ENCODE measurements at places on chromosomes 1 and 21. TPM values are rescaled to one million over a fixed set of nuclear protein-coding genes. Genes with fewer than 3 reads are reported as not detected.
A peak's percentile ranks its signal among the peaks of the same experiment; 100 is the strongest.

- no peak for DNase-seq
Measured at GRCh38 chr1:174358344-174358743, 89.4 kb upstream of the GPR52 start.

DNA sequence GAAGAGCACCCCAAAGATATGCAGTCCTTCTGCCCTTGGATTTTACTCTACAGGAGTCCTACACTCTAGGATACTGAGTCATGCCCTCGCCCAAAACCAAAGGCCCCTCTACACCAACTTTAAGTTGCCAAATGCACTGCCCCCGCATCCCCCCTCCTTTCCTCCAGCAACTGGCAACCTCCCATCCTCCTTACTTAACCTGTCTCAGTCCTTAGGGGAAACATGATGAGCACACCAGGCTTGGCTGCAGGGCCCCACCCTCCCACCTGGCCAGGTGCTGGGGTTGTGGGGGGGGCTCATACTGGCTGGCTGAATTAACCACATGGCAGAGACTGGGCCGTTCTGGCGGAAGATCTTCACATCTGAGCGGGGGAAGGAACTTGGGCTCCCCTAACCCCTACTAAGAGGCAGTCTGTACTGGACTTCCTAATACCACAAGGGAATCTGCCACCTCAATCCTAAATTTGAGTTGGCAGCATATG lies 1.2 kb downstream of the HDGF start:
- peak; percentile 73 for DNase-seq

DNA sequence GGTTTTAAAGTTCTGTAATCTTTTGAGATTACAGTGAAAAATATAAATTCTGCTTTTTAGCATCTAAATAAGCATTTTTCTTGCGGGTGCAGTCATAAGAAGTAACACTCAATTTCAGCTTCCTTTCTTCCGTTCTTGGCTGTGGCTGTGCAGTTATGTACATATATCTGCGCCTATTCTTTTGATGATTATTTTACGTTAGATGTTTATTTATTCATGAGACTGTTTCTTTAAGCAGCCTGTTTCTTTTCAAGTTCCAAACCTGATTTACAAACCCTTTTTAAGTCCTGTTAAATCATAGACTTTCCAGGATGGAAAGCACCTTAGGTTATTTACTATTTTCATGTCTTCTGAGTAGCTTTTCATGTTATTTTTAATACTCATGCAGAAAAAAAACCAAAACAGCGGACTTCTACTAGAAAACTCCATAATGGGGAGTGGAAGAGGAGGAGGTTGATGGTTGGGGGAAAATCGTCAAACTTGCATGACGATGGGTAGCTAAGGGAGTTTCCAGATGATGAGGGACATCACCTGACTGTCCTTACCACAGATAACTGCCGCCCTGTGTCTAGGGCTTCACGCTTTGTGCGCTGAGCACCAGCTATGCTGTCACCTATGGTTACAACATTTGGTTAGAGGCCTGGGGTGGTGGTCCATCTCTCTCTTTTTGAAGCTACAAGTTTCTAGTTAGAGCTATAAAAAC lies 2.6 kb downstream of the PRDM2 start:
- no peak for DNase-seq

GRCh38 chr1:155017946-155018316 lies 15.3 kb downstream of the ZBTB7B start:
- no peak for DNase-seq

- DNase-seq, result no peak
Measured at GRCh38 chr1:176066709-176067108, 140.4 kb downstream of the COP1 start.

Gene ERICH3
- total RNA-seq, result 0.23 TPM

DNA sequence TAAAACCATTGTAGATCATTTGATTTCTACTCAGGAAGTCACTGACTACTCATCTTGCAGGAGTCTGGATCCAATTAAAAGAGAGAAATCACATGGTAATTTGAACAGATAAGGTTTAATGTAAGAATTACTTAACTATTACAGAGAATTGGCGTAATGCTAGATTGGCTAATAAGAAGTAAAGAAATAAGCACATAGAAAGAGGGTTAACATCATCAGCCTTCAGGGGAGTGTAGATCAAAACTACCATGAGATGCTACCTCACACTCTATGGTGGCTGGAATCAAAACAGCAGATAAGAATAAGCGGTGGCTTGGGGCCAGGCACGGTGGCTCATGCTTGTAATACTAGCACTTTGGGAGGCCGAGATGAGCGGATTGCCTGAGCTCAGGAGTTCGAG lies 11.7 kb downstream of the ST3GAL3 start:
- no peak for DNase-seq

GRCh38 chr1:55378582-55378981 lies 163.4 kb upstream of the USP24 start:
- no peak for DNase-seq

Gene SVBP
- 15.5 TPM for total RNA-seq

Gene TRNP1
- 9.1 TPM for total RNA-seq

DNA sequence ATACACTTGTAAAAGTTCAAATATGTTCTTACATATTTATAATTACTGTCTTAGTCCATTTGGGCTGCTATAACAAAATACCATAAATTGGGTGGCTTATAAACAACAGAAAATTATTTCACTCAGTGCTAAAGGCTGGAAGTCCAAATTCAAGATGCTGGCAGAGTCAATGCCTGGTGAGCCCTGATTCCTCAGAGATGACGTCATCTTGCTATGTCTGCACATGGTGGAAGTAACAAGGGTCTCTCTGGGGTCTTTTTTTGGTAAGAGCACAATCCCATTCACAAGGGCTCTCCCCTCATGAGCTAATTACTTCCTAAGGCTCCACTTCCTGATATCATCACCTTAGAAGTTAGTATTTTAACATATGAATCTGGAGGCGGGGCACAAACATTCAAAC lies 108.0 kb upstream of the DUSP10 start:
- DNase-seq, result no peak

GRCh38 chr1:50700214-50700613 lies 259.9 kb downstream of the FAF1 start:
- DNase-seq, result no peak

DNA sequence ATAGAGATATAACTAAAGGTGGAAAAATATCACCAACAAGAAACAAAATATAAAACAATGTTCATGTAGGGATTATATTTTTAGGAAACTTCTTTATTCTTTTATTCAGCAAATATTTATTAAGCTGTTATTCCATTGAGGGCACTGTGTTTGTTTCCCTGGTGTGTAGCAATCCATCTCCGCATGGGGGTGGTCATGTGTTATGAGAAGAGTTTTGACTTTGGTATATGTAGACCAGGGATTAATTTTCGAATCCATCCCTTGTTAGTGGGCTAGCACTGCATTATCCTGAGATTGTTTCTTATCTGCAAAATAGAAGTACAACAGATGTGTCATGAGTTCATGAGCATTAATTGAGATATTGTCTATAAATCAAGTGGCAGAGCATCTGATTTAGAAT lies 190.2 kb upstream of the LRRC7 start:
- DNase-seq, result no peak

GRCh38 chr1:41381692-41382479 lies 20.7 kb downstream of the FOXO6 start:
- no peak for DNase-seq

Gene RGL1
- total RNA-seq, result 26.6 TPM

DNA sequence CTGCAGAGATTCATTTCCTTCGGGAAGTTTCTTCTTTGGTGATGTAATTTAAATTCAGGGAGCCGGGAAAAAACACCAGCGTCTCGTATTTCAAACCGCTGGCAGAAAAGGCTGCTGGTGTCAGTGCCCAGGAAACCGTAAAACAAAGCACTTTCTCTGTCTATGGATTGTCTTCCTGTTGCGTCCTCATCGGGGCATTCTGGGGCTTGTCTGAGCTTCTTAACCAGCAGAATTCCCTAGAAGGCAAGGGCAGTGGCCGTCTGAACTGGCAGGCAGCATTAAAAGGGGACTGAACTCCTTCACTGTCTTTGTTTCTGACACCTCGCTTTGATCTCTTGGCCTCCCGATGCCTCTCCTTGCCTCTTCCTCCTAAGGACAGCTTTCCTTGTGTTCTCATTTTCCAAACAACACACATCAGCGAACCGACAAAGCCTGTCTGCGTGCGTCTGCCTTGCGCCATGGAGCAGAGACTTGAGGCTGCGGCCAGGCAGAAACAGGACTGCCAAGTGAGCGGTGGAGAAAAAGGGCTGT lies 391.6 kb upstream of the VAMP3 start:
- DNase-seq, result no peak

GRCh38 chr21:46003575-46004007 lies 22.0 kb downstream of the COL6A1 start:
- peak; percentile 82 for DNase-seq

DNA sequence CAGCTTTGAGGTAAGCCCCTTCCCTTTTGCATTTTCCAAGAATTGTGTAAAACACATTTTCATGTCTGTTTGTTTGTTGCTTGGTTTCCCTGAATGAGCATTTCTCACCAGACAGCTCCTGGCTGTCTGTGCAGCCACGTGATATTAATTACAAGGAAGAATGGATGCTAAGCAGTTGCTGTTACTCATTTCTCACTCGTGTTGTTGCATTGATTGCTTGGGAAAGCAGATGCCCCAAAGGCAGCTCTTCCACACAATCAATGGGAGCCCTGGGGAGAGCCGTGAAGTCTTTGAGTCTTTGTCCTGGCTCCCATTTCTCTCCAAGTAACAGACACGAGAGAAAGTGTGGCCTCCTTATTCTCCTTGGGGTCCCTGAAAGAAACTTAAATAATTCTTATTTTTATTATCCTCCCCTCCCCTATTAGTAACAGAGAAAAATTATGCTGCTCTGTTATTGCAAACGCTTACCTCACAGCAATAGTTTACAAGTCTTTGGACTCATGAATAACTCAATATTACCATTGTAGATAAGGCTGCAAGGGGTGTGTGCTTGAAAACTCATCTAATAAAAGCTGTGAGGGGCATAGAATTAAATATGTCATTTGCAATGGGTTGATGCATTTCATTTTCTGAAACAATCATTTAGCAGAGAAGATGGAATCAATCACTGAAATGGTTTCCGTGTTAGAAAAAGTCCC lies 127.7 kb upstream of the CAMK1G start:
- DNase-seq, result no peak

Gene OR2W3
- total RNA-seq, result 5.3 TPM

Gene UBQLN4
- 34.6 TPM for total RNA-seq

DNA sequence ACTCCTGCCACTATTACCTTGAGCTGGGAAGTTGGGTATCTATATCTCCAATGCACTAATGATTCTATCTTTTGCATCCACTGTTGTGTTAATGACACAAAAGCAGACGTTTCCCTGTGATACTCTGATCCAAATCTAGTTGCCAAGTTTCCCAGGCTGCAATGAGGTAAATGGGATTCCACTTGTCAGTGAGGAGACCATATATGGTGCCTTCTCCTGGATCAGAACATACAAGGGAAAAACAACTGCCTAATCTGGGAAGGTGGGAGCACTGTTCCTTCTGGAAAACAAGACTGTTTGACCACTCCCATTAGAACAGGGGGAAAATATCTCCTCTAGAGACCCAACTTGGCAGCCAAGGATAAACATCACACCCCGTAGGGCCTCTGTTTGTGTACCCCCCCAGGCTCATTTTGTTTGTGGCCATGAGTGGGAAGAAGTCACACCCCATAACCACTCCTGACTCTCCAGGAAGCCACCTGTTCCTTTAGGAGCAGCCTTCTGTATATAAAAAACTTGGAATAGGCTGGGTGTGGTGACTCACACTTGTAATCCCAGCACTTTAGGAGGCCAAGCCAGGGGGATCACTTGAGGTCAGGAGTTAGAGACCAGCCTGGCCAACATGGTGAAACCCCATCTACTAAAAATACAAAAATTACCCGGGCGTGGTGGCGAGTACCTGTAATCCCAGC lies 28.5 kb upstream of the SLC6A9 start:
- DNase-seq, result no peak

Gene SLC35F3
- 0.83 TPM for total RNA-seq

GRCh38 chr1:30998887-30999286 lies 66.6 kb downstream of the PUM1 start:
- DNase-seq, result no peak

GRCh38 chr1:22174446-22175220 lies 31.7 kb upstream of the WNT4 start:
- DNase-seq, result no peak
